CD8-positive, alpha-beta memory T cell (primary cell): ENCODE measurements at places on chromosomes 3 and 15.

DNA sequence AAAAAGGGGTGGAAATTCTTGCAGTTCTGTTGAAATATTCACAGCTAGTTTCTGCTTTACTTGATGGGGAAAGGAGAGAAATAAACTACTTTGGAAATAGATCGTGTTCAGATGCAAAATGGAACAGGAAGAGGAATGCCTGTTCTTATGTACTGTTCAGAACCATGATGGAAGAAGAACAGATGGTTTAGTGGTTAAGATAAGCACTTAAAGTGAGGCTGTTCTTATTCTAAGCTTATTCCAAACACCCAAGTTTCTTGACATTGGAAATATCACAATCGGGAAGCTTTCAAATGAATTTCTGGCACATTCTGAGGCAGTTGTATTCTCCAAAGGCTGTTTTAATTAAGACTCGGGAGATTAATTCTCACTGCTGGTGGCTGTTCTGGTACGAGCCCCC lies 228.5 kb downstream of the LSAMP start:
- H3K27ac ChIP-seq, result no peak overlapping the region
- no peak overlapping the region for H3K4me3 ChIP-seq
- H3K4me1 ChIP-seq, result no peaks in the 10 kb centered on the region
- H3K27me3 ChIP-seq, result no peaks in the 10 kb centered on the region
- H3K36me3 ChIP-seq, result no peaks in the 10 kb centered on the region

DNA sequence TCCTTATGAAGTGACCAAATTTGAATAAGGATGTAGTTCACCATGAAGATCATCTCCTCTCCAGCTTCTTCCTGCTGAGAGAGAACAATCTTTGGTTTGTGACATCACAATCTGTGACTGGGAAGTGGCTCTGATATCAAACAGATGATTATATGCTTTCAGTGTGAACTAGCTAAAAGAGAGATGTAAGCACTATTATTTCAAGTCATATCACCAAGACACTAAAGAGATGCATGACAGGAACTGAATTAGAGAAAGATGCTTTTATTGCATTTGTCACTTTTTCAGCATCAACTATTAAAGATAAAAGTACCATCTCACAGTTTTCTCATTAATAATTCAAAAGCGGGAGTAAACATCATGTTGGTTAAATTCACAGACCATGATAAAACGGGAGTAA lies 3.5 kb downstream of the CHRM5 start:
- H3K27ac ChIP-seq, result no peak overlapping the region
- H3K36me3 ChIP-seq, result no peaks in the 10 kb centered on the region
- no peaks in the 10 kb centered on the region for H3K4me1 ChIP-seq
- no peak overlapping the region for H3K4me3 ChIP-seq

DNA sequence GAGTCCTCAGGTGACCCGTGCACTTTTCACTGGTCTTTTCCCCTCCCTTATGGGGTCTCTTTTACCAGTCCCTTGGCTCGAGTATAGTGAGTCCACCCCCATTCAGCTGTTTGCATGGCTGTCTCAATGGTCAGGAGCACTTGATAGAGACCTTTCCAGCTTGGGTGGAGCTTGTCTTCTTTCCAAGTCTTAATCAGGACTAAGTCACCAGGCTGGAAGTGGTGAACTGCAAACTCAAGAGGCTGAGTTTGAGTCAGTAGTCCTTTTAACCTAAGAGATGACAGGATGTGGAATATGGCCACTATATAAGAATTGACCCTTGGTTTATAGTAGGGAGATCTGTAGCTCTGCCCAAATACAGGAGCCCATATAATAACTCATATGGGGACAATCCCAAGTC lies 279.7 kb downstream of the PYDC2 start:
- H3K36me3 ChIP-seq, result no peaks in the 10 kb centered on the region
- H3K4me1 ChIP-seq, result no peaks in the 10 kb centered on the region
- H3K27ac ChIP-seq, result no peak overlapping the region
- H3K4me3 ChIP-seq, result no peak overlapping the region
- no peak for DNase-seq

GRCh38 chr3:139235192-139235591 lies 108.6 kb upstream of the MRPS22 start:
- H3K4me3 ChIP-seq, result no peak overlapping the region
- no peaks in the 10 kb centered on the region for H3K27me3 ChIP-seq
- no peak for DNase-seq
- no peak overlapping the region for H3K27ac ChIP-seq
